ENCODE measurements at places on chromosomes 2 and 18.
A peak's percentile ranks its signal among the peaks of the same experiment; 100 is the strongest.

DNA sequence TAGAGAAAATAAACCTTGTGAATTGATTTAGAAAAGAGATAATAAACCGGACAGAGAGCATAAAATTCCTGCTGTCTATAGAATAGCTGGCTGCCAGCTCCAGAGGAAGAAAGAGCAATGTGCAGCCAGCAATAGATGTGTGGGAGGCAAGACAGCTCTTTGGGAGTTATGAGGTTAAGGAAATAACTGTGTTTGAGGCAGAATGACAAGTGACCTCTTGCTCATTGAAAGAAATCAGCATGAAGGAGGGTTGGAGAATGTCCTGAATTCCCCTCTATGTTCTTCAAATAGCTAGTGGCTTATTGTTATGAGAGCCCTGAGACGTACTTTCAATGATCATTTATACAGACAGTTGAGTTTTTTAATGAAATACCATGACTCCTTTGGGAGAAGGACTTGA, 1009.9 kb upstream of the NXPH2 start:
- DNase-seq, result no peak

DNA sequence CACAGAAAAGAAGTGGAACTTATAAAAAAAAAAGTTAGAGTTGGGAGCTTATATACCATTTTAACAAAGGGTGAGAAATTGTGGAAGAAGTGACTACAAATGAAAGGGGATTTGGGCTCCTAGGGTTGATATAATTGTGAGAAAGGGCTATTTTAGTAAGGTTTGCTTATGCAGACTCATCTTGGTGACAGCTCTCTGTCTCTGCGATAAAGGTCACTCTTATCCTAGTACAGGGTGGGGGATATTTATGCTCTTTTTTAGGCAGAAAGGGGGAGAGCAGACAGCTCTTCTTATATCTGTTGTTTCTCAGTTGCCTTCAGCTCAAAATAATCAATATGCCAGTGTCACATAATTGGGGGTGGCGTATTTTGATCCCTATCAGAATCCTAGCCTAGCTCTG, 31.3 kb upstream of the CHMP1B start:
- DNase-seq, result no peak

- peak; percentile 13 for DNase-seq
Measured at GRCh38 chr2:6526093-6526824, 339.4 kb downstream of the CMPK2 start.

DNA sequence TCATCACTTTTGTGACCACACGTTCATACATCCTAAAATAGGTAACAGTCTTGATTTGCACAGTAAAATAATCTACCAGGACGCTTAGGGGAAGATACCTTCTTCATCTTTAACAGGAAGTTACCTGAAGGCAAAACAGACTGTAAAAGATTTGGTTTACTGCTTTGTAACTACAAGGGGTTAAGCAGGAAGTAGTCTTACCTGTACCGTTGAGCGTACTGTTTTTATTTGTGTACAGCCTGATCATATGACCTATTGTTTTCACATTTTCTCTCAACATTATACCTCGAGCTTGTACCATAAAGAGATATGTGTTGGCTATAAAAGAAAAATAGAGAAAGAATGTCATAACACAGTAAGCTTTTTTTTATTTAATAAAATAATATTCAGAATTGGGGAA, 18.3 kb downstream of the B4GALT6 start:
- no peak for DNase-seq

GRCh38 chr2:43230351-43230885, 4.0 kb upstream of the ZFP36L2 start:
- DNase-seq, result no peak

- DNase-seq, result no peak
Measured at GRCh38 chr2:70505613-70506391, 47.8 kb downstream of the TGFA start.

- no peak for DNase-seq
Measured at GRCh38 chr2:85810371-85811179, 56.8 kb downstream of the ATOH8 start.

GRCh38 chr18:33821503-33821902, 243.5 kb downstream of the ASXL3 start:
- no peak for DNase-seq

DNA sequence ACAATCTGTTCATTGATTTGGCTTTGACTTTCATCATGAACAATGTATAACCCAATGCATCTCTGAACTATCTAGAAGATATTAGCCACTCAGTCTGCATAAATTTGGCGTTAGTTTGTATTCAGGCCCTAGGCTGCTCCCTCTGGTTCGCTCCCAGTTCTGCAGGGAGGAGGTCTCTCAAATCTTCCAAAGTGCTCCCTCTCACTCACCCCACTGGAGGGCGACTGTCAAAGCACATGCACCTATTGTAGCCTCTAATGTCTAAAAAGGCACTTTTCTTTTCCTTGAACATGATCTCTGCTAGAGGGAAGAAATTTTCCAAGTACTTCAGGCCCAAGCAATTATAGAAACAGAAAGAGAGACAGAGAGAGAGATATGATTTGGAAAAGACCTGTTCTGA, 291.5 kb downstream of the TDRD15 start:
- no peak for DNase-seq

GRCh38 chr18:47313901-47314300, 62.4 kb upstream of the SKOR2 start:
- no peak for DNase-seq

GRCh38 chr2:159188449-159188848, 98.1 kb downstream of the WDSUB1 start:
- no peak for DNase-seq

GRCh38 chr2:71379086-71379485, 47.5 kb downstream of the ZNF638 start:
- peak; percentile 18 for DNase-seq

- DNase-seq, result peak; percentile 10
Measured at GRCh38 chr2:50535971-50536759, 495.8 kb downstream of the NRXN1 start.

GRCh38 chr2:233267516-233268245, 16.2 kb downstream of the ATG16L1 start:
- no peak for DNase-seq

DNA sequence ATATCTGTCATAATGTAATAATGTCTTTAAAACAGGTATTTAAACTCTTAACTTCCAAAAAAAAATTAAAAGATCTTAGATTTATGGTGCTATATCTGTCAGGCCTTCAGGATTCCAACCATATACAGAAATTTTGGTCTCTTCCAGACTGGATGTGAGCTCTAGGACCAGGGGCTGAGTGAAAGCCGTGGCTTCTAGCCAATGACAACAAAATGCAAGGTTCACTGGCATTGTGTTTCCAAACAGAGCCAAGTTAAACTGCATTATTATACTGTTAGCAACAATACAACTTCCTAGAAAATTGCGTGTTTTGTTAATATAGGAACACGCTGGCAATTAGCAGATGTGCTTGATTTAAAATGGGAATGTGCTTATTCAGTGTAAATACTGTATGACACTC, 809.8 kb upstream of the SOX11 start:
- DNase-seq, result no peak

DNA sequence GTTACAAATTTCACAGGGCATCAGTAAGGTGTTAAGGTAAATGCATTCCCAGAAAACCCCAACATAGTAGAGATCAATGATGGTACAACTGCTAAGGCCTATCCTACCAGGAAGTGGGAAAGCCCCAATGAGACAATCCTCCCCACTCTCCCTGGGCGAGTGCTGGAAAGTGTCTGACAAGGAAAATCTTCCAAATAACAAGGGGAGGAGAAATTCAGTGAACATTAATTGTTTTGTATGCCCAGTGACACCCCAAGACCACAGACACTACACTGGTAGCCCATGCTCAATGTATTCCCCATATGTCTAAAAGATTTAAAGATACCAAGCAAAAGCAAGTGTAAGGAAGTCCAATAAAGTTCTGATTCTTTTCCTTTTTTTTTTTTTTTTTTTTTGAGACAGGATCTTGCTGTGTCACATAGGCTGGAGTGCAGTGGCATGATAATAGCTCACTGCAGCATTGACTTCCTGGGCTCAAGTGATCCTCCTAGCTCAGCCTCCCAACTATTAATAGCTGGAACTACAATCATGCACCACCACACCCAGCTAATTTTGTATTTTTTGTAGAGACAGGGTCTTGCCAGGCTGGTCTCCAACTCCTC, 24.7 kb downstream of the B4GALT6 start:
- DNase-seq, result no peak

DNA sequence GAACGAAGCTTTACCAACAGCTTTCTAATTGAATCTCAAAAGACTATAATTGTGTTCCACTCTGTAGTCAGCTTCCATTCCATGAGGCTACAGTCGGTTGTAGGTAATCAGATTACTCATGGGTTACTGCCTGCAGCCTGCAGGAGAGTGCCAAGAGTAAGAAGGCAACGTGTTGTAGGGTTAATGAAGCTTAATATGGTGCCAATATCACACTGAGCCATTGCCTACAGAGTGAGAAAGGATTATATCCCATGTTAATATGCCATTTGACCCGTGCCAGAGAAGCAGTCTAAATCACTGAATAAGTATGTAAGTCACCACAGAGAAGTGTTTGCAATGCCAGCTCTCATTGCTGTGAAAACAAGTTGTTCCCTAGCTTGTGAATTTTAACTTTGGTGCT, 734.5 kb upstream of the ACVR2A start:
- DNase-seq, result no peak

DNA sequence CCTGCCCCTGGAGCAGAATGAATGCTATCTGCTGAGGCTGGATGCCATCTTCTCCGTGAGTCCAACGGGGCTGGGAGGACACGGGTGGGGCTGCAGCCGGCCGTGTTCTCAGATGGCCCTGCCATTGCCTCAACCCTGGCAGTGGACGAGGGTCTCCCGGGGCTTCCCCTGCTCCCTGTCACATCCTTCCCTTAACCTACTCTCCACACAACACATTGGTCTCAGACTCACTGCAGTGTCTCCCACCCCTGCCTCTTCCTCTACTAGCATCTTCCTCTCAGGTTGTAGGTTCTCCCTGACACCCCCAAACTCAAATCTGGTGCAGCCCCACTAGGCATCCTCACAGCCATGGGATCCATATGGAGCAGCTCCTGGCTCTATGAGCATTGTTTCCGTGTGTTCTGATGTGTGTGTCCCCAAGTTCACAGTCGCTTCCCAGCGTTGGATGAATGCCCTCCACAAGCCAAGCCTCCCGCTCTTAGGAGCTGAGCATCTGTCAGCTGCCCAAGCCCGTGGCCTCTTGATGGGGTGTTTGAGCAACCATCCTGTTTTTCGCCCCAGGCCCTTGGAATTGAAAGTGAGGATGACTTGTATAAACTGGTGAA, 27.8 kb downstream of the OTOF start:
- no peak for DNase-seq

GRCh38 chr2:149715005-149715592, 127.5 kb upstream of the MMADHC start:
- peak; percentile 35 for DNase-seq

DNA sequence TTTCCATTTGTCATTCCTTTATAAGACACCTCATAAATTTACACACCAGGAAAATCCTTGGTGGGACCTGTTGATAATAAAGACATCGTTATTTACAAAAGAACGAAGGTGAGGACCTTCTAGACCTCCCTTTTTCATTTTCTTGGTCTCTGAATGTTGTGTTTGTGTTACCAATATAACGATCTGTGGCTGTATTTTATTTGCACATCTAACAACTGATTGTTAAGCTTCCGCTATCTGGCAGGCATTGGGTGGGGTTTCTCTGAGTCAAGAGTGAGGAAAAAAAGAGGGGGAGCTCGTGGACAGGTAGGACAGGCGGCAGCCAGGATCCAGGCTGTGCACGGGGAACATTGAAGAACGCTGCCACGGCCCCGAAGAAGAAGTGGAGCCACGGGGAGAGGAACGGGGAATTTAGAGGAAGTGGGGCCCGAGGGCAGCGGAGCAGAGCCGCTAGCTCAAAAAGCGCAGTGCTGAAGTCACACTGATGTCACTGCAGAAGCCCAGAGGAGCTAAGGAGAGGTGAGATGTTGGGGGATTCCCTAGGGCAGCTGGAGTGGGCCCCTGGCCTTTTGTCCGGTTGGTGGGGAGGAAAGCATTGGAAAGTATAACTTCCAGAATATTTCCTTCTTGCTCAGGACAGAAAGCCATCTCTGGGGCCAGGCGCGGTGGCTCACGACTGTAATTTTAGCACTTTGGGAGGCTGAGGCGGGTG, 20.9 kb upstream of the DNMT3A start:
- no peak for DNase-seq

DNA sequence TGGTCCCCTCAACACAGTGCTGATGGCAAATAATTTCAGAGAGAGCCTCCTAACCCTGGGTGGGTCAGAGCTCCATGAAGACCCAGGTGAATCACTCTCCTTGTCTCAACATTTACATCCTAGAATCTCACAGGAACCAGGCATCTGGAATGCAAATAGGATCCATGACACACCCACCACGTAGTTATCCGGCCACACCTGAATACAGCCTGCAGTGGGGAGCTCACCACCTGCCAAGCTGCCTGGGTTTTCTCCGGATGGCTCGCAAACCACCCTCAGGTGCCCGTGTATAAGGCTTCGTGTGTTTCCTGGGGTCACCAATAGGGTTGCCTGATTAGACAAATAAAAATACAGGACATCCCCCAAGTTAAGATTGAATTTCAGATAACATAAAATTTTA, 9.9 kb downstream of the CHST10 start:
- no peak for DNase-seq

GRCh38 chr2:71531522-71532047, 78.2 kb downstream of the DYSF start:
- peak; percentile 67 for DNase-seq

GRCh38 chr2:230226051-230226551, 565 bp downstream of the SP140 start:
- DNase-seq, result no peak

DNA sequence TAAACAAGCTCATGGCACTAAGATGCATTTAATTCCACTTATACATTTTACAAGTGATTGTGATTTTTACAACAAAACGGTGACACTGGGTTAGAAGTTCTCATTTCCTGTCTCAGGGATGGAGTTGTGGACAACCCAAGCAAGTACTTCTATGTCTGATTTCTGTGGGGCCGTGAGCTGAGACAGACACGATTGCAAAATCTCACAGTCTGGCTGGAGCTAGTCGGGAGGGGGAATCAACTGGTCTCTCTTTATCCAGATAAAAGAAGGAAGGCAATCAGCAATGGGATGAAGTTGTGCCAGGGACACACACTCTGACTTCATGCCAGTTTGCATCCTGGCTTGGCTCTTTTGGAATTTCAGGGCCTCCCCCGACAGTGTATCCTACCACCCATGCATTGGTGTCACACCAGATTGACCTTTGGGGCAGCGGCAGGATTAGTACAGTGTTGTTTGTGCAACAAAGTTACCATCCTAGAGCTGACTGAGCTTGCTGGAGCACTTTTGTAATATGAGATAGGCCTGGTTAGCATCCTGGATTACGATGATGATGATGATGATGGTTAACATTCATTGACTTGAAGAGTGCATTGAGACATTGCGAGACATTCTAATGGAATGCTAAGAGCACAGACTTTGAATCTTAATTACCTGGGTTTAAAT, 98.8 kb downstream of the CTAGE1 start:
- DNase-seq, result no peak

DNA sequence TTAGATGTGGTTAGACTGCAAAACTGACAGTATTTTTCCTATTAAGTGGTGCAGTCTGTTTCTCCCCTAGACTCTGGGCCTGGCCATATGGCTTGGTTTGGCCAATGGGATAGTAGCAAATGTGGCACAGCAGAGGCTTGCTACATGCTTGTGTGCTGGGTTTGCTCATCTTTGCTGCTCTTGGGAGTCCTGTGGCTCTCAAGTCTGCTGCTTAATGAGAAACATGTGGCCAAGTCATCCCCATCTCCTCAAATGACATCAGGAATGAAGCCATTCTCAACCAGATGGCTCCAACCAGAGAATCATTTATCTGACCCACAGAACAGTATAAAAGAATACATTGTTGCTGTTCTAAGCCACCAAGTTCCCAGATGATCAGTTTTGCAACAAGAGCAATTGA, 57.1 kb upstream of the PAX3 start:
- no peak for DNase-seq
